ENCODE measurements at places on chromosomes 16 and 17.

GRCh38 chr17:50047083-50047482 lies 8.8 kb upstream of the ITGA3 start:
- DNase-seq: no peak

- DNase-seq: no peak
Observed at GRCh38 chr16:31270795-31271194, 11.0 kb downstream of the ITGAM start.

DNA sequence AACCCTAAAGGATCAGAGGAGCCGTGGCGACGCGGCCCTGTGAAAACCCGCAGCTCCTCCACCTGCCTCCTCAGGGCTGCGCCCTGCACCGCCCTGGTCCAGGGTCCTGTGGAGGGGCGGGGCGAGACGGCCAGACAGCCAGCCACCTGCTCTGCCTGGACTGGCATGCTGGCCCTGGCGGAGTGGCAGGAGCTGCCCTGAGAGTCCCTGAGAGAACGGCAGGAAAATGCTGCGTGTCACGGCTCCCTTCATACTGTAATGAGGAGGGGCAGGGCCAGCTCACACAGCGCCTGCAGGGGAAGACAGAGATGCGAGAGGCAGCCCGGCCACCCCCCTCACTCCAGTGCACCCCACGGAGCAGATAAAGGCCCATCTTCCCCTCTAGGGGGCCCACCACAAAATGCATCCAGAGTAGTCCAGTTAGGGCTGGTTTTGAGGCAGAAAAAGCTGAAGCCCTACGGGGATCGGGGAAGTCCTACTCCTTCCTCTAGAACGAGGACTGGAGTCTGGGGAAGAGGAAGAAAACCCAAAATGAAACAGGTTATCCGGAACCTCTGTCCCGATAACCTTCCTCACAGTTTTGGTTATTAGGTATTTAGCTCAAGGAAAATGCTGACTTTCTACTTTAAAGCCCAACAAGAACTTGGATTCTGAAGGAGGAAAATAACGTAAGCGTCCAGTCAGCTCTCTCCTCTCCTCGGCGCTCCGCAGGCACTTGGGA lies 97.6 kb upstream of the DNAH17 start:
- DNase-seq: no peak

DNA sequence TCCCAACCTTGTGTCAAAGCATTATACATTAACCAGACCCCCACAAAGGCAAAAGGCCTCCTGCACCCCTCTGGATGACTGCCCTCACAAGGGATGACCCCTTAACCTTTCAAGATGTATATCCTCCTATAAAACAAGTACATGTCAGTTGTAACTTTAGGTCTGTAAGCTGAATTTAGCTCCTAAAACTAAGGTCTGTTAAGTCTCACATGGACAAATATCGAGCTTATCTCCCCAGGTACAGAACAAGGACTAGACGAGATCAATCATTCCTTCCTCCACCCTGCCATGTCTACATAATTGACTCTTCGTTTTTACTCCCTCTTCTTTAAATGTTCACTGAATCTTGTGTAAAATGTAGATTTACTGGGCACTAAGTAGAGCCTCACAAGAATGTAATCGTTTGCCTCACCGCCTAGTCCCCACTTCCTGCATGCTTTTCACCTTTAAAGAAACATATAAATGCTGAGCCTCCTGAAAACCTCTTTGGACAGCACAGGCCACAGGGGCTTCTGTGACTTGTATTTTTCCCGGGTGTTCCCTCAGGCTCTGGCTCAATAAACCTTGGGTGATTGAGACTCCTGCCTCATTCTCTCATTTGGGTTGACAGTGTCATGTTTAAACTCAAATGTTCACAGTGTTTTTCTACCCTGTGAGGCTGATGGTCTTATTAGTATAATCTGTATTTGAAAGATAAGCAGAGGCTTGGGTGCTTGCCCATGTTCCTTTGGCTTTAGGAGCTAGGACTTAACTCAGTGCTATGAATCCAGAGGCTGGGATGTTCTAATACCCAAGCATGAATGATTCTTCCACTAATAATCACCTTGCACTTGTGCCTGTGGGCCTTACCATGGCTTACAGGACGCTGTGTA lies 37.6 kb downstream of the MMD start:
- DNase-seq: no peak

DNA sequence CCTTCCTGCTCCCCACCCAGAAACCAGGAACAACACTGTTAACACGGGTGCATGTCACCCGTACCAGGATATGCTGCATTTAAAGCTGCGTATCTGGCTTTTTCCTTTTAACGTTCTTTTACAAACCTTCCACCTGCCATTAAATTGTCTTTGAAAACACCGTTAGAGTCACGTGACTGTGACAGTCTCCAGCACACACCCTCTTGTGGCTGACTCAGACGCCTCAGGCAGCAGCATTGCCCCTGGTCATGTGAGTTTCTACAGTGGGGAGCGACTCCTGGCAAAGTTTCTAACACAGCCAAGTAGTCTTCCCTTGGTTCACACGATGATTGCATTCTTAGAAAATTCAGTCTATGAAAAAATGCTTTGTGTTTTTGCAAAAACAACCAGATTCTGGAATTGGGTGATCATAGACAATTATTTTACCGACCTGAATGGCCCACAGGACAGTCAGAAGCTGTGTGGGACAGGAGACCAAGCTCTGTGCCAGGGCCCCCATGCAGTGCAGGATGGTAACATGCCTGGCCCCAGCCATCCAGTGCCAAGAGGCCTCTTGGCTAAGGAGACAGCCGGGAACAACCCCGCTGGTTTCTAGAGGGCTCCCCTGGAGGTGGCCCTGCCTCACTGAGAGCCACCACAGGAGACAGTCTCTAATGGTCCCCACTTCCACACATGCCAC lies 199.1 kb downstream of the KATNIP start:
- DNase-seq: peak; percentile 76

- DNase-seq: no peak
Observed at GRCh38 chr17:28173801-28174200, 131.3 kb downstream of the NLK start.

DNA sequence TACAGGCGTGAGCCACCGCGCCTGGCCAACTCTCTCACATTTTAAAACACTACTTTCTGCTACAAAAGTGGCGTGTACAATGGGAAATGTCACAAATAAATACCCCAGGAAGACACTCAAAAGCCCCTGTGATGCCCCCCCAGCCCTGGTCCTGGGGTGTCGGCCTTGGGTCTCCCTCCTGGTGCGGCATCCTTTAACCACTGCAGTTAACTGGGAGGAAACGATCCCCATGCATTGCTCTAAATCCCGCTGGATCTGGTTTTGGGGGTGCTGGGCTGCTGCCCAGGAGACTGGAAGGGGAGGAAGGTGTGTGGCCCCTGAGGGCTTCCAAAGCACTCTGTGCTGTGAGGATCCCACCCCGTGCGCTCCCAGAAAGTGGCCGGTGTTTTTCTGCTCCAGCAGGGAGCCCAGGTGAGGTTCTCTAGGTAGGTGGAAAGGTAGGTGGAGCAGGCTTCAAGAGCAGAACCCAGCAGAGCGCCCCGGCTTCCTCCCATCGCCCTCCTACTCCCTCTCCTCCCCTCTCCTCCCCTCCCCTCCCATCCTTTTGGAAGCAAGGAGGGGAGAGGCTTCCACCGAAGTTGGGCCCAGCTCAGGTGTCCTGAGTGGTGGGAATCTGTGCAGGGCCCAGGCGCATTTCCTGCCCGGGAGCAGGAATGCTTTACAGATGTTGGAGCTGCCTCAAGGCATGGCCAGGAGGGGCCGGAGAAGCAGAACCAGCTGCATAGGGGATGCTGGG lies 363.3 kb downstream of the SEC14L1 start:
- DNase-seq: no peak

- no peak for DNase-seq
Observed at GRCh38 chr16:68190736-68191510, 45.0 kb downstream of the ESRP2 start.
